Stimulated activated CD8-positive, alpha-beta memory T cell treated with anti-CD3 and anti-CD28 coated beads, Interleukin-15, amount 100 ng/mL, for 48 hours (primary cell): ENCODE measurements at places on chromosomes 12 and 14.

DNA sequence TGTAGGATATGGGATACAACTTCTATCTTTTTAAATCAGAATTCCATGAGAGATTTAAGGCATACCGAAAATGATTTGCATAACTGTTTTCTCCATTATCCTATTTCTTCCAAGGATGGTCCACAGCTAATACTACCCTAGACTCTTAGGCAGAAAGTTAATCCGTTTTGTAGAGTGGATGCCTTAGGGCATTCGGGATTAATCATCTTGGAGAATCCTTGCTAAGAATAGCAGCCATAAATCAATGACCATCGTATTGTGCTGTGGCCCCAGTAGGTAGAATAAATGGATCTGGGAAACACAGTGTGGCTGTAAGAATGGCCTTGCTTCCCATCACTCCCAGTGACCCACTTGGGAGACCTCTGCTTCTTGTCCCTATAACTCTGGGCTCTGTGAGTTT is 99.6 kb downstream of the SSPN start:
- no peak for DNase-seq

- no peak for DNase-seq
These were observed 3.7 kb upstream of the IGF1 start for GRCh38 chr12:102484017-102484416.

GRCh38 chr14:61047021-61047420 is 66.0 kb downstream of the SLC38A6 start:
- DNase-seq: no peak

- DNase-seq: no peak
These were observed 57.7 kb downstream of the ADGRD1 start for GRCh38 chr12:131011165-131012079.

GRCh38 chr14:91396959-91397815 is 20.4 kb downstream of the CCDC88C start:
- DNase-seq: peak; percentile 53

DNA sequence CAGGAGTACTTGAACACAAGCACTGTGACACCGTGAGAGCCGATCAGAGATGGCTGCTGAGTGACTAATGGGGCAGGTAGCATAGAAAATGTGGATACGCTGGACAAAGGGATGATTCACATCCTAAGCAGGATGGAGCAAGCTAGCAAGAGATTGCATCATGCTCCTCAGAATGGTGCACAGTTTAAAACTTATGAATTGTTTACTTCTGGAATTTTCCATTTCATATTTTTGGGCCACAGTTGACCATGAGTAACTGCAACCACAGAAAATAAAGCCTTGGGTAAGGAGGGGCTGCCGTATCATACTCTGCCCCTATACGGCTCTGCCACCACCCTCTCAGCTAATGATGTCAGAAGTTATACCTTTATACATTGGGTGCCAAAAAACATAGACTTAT is 23.3 kb upstream of the MARK3 start:
- no peak for DNase-seq

GRCh38 chr14:99966037-99966835 is 99.0 kb upstream of the EVL start:
- DNase-seq: no peak

- no peak for DNase-seq
These were observed 7.0 kb downstream of the CISTR start for GRCh38 chr12:53744751-53745150.

- DNase-seq: peak; percentile 43
These were observed 87.1 kb downstream of the SINHCAF start for GRCh38 chr12:31238764-31239387.

DNA sequence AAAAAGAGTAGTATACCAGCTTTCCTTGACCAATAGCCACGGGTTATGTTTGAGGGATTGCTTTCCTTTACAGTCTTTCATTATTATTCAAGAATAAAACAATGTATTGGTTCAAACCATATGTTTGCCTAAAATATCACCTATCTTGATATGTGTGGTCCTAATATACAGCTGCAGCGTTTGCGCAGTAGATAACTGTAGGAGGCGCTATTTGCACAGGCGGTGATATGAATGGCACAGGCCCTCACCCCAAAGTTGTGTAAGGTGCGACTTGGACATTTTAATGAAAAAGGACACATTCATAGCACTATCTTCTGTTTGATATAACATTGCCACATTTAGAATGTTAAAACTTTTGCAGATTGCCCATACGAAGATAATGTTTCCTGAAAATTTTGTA is 298.4 kb downstream of the TRHDE start:
- no peak for DNase-seq

- no peak for DNase-seq
These were observed 7.6 kb upstream of the BRMS1L start for GRCh38 chr14:35818346-35819115.

DNA sequence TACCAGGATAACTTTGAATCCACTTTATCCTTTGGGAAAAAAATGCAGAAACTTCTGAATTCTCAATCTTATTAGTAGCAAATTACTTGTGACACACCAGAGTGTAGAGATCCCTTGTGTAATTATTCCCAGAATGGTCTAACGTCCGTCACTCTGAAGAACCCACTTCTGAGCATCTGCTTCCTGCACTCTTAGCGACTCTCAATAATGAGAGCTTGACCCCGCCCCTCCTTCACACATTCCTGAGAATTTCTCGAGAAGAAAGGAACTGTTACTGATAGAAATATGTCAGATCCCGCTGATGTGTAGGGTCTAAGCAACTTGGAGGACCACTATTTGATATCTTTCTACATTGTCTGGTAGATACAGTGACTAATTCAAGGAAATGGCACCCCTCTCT is 218.3 kb upstream of the PDZRN4 start:
- DNase-seq: no peak

DNA sequence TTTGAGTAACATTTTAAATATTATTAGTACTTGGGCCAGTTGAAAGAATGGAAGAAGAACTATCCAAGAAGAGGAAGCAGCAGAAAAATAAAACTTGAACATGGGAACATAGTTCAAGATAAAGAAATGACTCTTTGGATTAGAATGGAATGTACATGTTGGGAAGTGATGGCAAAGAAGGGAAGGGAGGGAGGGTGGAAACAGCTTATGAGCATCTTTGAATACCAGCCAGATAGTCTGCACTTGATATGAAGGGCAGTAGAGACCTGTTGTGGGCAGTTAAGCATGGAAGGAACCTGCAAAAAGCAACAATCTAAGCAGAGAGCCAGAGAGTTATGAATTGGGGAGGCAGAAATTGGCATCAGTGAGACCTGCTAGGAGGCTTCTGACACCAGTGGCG is 10.0 kb upstream of the IL22 start:
- DNase-seq: no peak

DNA sequence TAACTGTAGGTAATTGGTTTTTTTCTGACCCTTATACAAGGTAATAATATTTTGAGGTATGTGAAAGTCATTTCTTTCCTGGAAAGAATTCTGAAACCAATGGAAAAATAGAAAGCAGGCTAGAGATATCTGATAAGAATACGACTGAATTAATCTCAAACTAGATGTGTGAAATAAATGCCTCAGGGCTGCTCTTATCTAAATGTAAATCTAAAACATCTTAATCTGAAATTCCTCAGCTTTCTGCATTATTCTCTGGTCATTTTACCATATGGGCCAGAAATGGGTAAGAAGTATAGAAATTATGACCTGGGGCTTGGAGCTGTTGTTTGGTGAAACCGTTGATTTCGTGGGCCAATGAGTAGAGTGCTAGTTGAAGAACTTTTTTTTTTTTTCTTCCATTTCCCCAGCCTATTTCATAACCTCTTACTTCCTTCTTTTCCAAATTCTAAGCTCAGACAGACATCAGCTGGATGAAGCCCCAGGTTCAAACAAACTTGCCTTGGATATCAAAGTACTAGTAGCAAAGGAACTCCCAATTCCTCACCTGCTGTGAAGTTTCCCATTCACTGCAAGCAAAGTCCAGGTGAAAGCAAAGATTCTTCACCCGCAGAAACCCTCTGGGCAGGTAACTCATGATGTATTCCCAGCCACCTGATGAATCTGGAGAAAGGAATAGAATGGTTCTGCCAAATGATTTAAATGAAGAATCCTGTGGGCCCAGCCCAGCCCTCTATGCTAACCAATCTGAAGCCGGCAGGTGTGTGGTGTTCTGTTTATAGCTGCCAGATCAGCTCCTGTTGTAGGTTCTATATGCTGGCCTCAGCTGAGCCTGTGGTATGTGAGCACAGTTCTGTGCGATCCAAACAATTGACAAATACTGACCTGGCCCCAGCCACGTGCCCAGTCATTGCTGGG is 9.7 kb upstream of the FOS start:
- no peak for DNase-seq

DNA sequence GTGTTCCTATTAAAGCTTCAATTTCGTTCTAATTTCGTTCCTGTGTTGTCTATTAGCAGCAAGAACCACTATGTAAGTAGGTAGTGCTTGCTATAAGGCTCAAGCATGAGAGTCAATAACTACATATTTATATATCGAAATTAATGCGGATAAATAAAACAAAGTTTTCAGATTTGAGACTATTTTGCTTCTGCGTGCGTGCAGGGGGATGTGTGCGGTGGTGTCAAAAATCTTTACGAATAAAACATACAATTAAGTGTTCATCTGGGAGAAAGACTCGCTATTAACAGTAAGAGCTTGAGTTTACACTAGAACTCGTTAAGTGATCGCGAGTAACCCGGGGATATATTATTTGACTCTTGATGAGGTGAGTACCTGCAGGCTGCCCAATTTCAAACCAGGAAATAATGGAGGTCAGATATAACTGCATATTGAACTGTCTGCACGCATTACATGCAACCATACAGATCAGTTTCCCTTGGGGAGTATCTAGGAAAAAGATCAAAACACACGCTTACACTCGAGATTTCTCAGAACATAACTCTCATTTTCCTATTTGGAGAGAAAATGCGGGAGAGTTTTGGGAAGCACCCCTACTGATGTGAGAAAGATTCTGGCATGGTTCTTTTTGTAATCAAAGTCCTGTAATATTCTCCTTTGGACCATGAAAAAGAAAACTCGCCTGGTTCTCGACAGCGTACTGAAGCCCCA is 813 bp downstream of the TWF1 start:
- no peak for DNase-seq

GRCh38 chr12:92452763-92453162 is 250.0 kb upstream of the PLEKHG7 start:
- DNase-seq: no peak
